ENCODE measurements at places on chromosomes 2 and 18. TPM values are rescaled to one million over a fixed set of nuclear protein-coding genes. Genes with fewer than 3 reads are reported as not detected.

Gene PFN4
- total RNA-seq: 0.67 TPM

Gene NBEAL1
- 37.4 TPM for total RNA-seq

Gene ACVR2A
- total RNA-seq: 20.5 TPM

Gene TFCP2L1
- total RNA-seq: 2.3 TPM

Gene PSMA8
- not detected for total RNA-seq

Gene C2orf15
- not detected for total RNA-seq

Gene AGXT
- not detected for total RNA-seq

Gene TCF23
- total RNA-seq: 5.0 TPM
